ENCODE measurements at places on chromosomes 12 and 14.

DNA sequence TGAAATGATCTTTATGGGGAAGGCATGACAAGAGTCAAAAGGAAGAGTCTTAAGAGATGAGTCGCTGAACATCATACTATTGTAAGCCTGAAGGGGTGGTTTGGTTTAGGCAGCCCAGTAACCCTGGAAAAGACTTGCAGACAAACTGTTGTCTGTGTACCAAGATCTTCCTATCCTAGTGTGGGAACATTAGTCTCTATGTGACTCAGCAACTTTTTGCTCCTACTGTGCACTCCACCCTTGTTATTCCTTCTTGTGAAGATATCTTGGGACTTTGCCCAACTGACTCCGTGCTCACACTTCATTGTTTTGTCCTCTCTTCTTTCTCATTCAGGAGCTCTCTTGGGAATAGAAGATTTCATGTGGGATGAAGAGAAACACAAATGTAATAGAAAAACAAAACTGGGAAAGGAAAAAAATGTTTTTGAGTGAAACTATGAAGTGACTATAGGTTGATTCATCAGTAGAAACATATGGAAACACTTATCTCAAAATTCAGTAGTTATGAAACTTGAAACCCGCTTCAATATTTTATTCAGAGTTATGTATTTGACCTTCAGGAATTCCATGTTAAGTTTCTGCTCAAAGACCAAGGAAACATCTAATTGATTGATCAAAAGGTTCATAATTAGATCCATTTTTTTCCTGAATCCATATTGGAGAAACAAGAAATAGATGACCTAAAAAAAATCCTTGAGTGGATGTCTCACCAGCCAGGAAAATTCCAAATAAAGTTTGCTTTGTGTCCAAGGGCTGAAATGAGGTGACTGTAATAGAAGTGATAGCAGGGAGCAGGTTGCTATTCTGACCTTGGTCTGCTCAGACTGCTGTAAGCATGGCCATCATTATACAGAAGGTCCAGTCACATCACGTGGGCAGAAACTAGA is 67.2 kb downstream of the BTG1 start:
- DNase-seq, result no peak

GRCh38 chr12:24902511-24903328 is 46.2 kb downstream of the BCAT1 start:
- no peak for DNase-seq

DNA sequence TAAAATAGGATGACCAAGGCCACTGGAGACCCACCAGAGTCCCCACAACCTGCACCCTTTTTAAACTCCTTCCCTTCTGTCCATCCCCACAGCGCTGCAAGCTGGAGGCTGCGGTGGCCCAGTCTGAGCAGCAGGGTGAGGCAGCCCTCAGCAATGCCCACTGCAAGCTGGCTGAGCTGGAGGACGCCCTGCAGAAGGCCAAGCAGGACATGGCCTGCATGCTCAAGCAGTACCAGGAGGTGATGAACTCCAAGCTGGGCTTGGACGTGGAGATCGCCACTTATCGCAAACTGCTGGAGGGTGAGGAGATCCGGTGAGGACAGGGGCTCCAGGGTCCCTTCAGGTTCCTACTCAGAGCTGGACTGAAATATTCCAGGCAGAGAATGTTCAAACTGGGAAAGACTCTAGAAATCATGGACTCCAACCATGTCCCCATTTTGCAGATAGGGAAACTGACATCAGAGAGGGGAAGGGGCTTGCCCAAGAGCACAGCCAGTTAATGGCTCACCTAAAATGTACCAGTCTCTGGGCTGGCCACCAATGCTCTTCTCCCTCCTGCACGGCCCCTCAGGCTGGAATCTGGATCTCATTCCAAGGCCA is 17.2 kb downstream of the KRT85 start:
- DNase-seq, result no peak

DNA sequence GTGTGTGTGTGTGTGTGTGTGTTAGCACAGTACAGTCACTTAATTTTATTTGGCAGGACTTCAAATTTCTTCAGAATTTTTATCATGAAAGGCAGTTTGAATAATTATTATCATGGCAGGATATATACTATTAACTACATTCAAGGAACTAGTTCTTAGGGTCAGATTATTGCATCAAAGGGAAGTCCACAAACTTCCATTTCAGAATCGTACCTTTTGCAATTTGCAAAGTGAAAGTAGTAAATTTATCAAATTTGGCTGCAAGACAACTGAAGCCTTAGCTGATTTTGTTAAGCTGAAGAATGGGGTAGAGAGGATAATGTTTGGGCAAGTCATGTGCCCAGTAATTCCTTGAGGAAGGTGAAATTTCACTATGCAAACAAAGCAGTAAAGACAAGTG is 68.2 kb downstream of the PLEKHG7 start:
- DNase-seq, result no peak

DNA sequence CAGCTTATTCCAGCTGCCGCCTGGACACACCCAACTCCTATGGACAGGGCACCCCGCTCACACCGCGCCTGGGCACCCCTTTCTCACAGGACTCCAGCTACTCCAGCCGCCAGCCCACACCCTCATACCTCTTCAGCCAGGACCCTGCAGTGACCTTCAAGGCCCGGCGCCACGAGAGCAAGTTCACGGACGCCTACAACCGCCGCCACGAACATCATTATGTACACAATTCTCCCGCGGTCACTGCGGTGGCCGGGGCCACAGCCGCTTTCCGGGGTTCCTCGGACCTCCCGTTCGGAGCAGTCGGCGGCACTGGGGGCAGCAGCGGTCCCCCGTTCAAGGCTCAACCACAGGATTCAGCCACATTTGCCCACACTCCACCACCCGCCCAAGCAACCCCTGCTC is 5.9 kb downstream of the SETD1B start:
- DNase-seq, result no peak

GRCh38 chr14:23117371-23118020 is 1.6 kb downstream of the CEBPE start:
- no peak for DNase-seq

DNA sequence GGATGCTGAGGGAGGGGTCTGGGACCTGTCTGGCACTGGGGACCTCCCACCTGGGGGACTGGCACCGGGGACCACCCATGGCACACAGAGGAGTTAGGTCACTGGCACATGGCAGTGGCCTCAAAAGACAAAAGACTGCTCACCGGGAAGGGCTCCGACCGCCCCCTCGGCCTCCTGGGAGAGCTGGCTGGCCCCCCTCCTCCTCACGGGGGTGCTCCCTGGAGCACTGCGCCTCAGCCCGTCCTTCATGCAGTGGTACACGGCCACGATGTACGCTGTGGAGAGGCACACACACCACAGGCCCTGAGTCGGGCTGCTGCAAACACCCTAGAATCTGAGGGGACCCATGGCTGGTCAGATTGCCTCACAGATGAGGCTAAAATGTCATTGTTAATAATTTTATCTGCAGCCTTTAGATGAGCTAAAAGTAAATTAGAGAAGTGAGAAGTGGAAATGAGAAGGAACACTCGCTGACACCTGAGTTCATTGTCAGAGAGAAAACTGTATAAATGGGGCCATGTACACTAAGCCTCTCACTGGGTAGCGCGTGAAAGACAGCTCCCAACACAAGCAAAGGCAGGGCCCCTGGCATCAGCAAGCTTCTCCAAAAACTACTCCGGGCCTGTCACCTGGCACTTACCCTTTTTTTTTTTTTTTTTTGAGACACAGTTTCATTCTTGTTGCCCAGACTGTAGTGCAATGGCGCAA is 14.1 kb downstream of the P2RX2 start:
- no peak for DNase-seq

GRCh38 chr12:108315486-108316105 is 23.5 kb downstream of the CMKLR1 start:
- no peak for DNase-seq

DNA sequence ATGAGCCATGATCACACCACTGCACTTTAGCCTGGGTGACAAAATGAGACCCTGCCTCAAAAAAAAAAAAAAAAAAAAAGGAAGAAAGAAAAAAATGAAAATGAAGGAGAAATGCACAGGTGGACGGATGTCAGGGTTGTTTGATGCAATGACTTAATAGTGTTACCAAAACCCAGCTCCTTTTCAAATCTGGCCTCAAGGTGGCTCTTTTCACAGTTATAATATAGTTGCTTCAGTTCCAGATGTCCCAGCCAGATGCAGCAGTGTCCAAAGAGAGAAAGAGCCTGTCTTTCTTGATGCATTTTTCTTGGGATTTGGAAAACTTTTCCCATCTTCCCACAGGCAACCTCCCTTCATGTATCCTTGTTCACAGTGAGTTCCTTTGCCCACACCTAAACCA is 36.5 kb downstream of the KCNMB4 start:
- no peak for DNase-seq

All from NCI-H1930 (cell line).